ENCODE measurements at places on chromosomes 7 and 10. TPM values are rescaled to one million over a fixed set of nuclear protein-coding genes. Genes with fewer than 3 reads are reported as not detected.

The FAM25G gene
- total RNA-seq: not detected

The NXPH1 gene
- total RNA-seq: 10.5 TPM

The PLPP4 gene
- total RNA-seq: 10.3 TPM

GRCh38 chr10:80518807-80519360 lies 18.8 kb upstream of the SH2D4B start:
- DNase-seq: no peak

DNA sequence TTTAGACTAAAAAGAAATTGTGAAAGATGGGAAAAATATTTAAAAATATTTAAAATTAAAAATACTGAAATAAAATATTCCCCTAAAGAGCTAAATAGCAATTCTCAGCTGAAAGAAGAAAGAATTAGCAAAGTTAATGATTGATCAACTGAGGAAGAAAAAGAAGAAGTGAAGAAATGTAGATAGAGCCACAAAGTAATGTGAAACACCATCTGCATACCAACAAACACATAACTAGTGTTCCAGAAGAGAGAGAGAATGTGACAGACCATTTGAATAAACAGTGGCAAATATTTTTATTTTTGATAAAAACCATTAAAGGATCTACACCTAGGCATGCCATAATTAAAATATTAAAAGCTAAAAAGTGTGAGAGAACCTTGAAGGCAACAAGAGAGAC lies 784.5 kb upstream of the ZWINT start:
- no peak for DNase-seq

DNA sequence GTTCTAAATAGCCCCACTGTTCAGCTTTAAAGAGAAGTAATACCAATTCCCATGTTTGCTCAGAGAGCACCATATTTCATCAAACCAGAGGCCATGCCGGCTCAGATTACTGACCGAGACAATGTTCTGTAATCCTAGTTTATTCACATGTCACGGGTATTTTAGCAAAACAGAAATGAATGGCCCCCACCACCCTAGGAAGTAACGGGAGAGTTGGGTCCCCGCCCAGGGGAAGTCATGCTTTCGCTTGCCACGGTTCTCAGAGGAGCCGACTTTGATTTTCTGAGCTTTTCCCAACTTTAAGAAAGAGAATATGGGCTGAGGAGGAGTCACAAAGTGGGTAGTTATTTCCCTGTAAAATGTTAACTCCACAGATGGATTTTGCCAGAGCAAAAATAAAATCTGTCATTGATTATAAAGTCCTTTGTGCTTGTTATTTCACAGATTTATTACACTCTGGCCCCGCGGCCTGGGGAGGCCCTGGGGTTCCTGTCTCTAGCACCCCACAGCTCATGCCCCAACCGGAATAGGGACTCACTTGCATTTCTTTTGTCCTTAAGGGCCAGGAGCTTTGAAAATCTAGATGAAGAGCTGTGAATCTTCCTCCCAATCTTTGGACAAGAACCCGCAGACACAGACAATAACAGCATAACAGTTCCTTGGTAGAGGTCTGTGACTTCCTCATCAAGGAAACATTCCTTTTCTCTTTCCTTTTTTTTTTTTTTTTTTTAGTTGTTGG lies 3.7 kb upstream of the GDF10 start:
- peak; percentile 10 for DNase-seq

DNA sequence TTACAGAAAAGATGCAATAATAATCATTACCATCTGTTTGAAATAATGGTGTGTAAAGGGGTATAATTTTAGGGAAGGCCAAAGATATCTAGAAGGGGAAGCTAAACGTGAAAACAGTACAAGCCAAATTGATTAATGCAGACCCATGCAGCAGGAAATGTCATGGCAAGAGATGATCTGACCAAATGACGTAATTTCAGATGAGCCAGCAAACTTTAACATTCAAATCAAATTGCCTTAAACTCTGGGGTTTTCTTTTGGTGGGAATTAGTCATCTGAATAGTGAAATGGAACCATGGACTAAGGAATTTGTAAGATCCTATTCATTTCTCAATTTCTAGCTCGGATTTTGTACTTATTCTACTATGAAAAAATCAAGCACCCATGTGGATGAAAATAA lies 21.4 kb upstream of the SCIN start:
- no peak for DNase-seq

DNA sequence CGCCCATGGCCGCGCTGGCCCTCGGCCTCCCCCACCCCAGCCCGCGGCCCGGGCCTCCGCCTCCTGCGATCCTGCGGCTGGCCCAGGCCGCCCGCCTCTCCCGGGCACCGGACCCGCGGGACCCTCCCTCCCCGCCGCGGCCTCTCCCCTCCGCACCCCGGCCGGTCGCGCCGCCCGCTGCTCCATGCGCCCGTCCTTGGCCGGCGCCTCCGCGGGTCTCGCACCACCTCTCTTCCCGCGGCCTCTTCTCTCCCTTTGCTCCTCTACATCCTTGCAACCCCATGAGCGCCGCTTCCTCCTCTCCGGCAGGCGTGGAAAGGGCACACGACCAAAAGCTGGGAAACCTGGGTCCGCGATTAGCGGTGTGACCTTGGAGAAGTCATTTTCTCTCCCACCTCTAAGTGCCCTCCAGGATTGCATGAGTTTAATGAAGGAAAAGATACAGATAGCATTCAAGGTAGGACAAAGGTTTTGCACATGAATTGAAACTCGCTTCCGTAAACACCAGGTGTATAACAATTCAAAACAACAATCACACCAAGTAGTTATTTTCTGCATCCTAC lies 448 bp upstream of the SRPK2 start:
- peak; percentile 52 for DNase-seq

DNA sequence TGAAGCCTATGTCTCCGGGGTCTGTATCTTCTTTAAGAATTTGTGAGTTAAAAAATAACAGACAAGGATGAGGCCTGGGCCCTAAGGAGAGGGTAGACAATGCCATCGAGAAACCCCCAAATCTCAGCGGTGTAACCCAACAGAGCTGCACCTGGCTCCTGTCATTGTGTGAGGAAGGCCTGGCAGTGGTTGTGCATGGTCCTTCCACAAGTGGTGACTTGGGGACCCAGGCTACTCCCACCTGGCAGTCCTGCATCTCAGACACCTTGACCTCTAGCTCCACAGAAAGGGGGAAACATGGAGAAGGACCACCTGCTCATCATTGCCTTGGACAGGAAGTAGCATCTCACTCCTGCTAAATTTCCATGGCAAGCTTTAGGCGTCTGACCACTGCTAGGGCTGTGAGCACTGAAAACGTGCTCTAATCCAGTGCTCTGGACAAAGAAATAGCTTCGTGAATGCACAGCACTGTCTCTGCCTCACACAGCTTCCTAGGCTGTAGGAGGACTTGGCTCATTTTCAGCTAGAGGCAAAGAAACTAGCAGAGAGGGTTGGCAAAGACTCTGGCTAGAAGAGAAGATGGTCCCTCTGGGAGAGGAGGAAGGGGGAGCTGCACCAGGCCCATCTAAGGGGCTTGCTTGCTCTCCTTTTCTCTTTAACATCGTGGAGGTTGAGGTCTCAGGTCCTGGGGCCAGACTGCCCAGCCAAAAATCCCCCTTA lies 273.9 kb upstream of the ZMIZ1 start:
- DNase-seq: no peak

DNA sequence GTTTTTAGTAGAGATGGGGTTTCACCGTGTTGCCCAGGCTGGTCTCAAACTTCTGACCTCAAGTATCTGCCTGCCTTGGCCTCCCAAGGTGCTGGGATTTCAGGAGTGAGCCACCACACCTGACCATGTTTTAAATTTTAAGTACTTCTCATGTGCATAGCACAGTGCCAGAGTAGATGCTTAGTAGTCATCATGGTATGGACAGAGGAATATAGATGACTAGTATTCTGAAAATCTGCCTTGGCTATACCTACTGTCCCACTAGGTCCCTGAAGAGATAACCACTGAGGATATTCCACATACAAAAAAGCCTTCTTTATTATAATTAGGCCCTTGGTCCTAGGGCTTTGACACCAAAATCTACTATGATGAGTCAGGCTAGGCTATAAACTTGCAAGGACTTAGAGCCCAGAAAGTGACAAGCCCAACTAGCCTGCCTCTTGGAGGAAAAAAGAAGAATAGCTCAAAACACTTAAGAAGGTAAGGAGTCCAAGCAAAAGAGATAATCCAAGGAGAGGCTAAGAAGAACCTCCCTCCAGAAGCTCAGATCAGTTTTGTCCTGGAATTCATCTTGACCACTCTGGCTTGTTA lies 34.0 kb downstream of the LUC7L2 start:
- no peak for DNase-seq

DNA sequence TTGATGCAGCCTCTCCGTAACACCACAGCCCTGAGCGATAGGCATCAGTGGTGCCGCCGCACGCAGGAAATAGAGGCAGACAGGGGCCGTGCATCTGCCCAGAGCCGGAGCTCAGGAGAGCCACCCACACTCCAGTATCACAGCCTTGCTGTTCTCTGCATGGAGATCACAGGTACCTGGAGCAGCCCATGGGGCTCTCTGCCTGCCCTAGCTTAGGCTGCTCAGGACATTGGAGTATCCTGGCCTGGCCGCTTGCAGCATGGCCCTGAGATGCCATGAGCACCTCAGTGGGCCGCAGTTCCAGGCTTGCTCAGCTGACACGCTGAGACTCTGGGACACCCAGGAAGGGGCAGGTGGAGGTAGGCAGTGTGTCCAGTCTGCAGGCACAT lies 47.0 kb downstream of the ELFN1 start:
- DNase-seq: no peak

DNA sequence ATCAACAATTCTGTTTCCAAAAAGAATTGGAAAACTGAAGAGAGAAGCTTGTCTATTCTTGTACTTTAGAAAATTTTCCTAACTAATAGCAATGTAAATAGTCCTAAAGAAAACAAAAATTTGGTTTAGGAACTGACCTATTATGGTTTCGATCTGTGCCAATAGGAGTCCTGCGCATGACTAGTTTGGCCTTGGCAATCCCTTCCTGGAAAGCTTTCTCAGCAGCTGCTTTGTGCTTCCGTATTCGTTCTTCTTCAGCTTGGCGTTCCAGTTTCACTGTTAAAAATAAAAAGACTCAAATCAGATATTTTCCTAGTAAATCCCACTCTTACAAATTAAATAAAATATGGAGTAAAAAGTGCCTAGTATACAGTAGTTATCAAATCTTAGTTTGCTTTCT lies 36.6 kb downstream of the FZD9 start:
- no peak for DNase-seq

DNA sequence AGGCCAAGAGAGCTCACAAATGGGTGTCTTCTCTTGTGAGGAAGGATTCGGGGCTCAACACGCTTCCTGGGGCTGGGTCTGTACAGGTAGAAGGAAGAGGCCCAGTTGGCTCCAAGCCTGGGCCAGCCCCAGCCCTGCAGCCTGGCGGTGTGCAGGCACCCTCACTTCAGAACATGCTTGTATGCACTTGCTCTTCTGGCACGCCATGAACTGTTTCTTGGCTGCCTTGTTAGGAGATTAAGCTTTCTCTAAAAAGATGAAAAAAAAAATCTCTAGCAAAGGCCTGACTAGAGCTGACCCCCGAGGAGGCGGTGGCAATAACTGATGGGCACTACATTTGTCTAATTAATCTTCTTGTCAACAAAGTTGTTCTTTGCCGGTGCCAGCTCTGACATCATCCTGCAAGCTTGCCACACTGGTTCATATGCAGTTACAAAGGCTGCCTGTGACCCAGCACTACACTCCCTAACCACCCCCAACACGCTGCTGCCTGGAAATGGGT lies 94.7 kb downstream of the WDR11 start:
- DNase-seq: peak; percentile 94

DNA sequence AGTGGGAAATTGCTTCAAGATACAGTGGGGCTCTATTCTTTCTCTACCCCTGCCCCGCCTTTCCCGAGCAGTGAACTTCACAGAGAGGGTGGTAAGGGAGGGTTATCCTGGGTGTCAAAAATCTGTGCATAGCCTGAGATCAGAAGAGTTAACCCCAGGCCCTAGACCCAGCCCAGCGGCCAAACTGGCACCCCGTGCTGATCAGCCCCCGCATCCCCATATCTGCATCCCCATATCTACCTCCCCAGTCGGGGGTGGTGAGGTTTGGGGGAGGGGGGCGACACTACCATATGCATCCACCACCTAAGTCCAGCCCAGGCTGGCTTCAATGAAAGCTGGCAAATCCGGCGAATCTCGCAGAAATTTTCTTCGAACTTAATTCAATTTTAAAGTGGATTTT lies 7.0 kb upstream of the DLX6 start:
- no peak for DNase-seq

- no peak for DNase-seq
Measured at GRCh38 chr7:45623740-45624391, 49.7 kb downstream of the ADCY1 start.

DNA sequence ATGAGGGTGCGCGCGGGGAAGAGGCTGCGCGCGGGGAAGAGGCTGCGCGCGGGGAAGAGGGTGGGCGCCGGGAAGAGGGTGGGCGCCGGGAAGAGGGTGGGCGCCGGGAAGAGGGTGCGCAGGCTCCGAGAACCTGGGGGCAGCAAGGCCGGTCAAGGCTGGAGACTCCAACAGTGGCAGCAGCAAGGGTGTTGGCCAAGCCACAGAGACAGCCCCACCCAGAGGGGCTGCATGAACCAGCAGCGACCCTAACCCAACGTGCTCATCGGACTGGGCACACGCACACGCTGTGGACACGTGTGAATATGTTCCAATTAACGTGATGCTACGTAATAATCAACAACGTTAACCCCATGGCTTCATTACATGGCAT lies 48.8 kb downstream of the DIP2C start:
- DNase-seq: no peak

GRCh38 chr10:68231106-68231816 lies 652 bp downstream of the ATOH7 start:
- DNase-seq: peak; percentile 61

GRCh38 chr7:64114791-64115190 lies 69.6 kb downstream of the ZNF727 start:
- no peak for DNase-seq

DNA sequence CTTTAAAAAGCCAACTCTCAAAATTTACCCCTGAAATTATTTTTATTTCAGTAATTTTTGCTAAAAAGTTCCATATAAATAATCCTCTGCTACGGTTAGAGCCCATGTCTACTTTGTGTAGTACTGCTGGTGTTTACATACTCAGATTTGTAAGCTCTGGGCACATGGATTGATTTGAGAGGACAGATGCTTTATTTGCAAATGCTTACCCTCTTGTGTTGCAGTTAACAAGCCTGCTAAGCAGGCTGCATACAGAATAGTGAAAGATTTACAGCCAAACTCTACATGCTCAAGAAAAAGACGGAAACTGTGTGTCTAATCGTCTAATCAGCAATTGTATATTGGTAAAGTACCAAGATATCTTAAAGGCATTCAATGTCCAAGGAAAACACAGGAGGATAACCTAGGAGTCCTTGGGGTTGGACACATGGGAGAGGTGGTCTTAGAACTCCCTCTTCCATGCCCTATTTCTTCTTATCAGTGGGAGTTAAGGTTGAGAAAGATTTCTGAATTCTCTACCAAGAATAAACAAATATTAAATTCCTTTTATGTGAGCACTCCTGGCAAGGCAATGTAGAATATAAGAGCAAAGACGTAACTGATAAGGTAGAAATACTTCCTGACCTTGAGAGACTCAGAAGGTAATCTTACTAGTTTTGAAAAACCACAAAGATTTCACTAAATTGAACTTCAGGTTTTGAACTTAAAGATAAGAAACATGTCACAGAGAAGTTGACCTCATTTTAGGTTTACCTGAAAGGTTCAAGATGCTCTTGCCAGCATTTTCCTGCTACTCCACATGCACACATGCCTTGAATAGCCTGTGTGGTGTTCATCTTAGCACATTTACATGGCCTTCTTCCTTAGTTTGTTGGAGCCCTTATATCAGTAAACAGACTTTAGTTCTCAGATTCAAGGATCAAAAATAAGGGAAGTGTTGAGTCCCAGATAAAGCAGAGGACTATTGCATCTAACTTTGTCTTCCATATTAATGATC lies 1216.5 kb downstream of the SORCS3 start:
- no peak for DNase-seq
